Fibroblast of skin of scalp (primary cell): ENCODE measurements at places on chromosomes 3 and 15.
A peak's percentile ranks its signal among the peaks of the same experiment; 100 is the strongest.

DNA sequence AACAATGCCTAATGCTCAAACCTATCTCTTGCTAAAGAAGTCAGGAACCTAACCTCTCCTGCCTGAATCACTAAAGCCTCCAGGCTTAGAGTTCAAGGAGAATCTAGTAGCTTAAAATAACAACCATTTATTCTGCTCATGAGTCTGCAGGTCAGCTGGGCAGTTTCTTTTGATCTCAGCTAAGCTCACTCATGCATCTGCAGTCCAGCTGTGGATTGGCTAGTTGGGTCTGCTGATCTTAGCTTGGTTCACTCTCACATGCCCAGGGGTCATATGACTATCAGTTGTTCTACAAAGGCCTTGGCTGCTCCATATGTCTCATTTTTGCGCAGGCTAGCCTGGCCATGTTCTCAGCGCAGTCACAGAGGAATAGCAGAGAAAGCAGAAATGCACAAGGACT is 109.2 kb upstream of the STT3B start:
- no peak for DNase-seq

- peak; percentile 50 for DNase-seq
These were observed 48.1 kb downstream of the STARD5 start for GRCh38 chr15:81275711-81276392.

DNA sequence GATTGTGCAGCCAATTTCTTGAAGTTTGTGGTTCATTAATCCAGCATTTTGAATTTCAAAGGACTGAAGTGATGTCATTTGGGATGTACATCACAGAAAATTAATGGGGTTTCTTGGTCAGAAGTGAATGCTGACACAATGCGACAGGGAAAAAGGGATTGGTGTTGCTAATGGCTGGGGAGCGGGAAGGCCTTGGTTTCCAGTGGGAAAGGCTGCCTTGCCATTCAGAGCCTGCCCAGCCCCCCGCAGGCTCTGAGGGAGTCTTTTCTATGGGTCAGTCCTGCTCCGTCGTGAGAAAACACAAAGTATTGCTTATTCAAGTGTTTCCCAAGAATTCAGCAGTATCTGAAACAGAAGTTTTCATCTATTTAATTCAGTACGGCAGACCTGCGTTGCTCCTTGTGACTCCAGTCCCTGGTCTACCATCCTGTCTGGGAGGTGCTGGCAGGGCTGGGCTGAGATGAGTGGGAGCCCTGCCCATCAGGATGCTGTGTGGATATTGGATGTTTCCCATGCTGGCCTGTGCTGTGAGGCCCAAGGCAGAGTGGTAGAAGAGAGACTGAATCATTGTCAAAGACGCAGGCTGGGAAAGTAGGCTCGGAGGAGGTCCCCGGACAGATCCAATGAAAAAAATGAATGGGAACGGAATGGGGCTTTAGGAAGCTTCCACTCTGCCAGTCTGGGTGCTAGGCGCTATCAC is 111.2 kb upstream of the KLHL25 start:
- DNase-seq, result no peak

DNA sequence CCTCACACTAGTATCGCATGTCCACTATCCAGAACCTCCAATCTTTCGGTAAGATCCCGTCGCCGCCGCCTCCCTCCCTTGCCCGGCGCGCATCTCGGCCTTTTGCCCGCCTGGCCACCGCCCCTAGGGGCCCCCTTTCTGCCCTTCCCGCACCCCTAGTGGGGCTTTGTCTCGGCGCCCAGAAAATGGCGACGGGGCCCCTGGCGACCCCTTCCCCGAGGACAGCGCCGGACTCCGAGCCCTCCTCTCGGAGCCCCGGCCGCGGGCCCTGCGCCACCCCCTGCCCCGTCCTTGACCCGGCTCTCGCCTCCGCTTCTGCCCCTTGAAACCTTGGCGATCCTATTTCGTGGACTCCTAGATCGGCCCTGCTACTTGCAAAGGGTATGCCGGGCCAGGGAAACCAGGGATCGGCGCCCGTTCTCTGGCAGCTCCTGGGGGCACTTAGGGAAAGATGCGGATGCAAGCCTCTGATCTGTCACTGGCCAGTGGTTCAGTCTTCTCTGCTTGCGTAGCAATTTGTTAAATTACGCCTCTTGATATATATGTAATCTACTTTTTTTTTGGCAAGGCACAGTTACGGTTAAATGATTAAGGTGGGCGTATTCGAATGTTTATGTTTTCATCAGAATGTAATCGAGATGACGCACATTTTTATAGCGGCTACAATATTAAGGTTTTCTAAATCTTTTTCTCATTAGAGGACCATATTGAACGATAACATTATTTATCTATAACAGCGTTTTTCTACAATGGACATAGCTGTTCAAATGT is 603 bp downstream of the EIF1B start:
- peak; percentile 42 for DNase-seq

DNA sequence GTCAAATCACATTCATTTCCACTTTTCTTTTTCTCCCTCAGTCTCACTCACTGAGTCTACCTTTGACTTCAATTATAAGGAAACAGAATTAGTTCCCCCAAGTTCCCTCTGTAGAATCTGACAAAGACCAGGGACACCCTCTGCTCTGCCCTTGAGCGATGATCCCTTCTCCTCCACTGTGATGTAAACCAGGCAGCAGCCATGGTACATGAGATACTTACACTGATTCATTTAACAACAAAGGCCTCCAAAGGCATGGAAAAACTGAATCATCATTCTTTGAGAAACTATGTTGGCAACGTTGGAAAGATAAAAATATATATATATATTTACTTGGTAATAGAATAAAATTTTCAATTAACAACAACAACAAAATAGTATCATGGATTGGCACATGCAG is 84.1 kb downstream of the P3H2 start:
- DNase-seq, result peak; percentile 78

DNA sequence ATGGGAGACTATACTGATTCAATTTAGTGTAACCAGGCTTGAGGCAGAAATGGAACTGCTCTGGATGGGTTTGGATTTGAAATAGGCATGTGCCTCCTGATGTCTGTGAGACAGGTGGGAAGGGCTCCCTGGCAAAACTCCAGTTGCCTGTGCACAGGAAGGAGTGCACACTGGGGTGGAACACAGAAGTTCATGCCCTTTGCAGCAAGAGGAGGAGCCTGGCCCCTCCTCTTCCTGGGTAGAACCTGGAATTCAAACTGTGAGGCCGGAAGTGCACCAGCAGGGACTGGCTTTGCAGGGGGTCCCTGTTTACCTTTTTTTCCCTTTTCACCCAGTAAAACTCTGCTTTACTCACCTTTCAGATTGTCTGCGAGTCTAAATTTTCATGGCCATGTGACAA is 99.9 kb downstream of the GMPS start:
- DNase-seq, result no peak
